ENCODE measurements at places on chromosomes 12 and 14.

- no peak for DNase-seq
Measured at GRCh38 chr14:34051966-34052657, 101.2 kb upstream of the EGLN3 start.

DNA sequence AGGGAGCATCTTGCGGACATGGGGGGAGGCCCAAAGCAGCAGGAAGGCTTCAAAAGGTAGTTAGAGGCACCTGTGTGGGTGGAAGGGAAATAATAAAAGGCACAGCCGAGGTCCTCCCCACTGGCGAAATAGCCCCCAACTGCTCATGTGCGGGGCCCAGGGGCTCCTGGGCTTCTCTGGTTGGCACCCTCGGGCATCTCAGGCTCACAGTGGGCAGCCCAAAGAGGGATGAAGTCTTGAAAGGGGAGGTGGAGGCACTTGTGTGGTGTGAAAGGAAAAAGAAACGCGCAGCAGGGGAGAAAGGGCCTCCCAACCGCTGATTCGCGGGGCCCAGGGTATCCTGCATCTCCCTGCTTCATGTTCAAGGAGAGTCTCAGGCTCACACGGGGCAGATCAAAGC, 579.4 kb downstream of the ALG10 start:
- no peak for DNase-seq

DNA sequence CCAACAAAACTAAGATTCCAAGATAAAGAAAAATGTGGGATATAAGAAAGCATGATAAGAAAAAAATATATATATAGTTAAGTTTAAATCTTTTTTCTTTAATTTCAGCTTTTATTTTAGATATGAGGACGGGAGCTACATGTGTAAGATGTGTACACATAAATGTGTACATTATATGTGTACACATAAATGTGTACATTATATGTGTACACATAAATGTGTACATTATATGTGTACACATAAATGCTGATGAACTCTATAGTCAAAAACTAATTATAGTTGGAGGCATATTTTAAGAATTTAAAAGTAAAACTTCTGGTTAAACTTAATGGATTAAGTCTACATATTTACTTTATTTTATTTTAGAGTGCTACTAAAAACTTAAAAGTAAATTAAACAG, 123.6 kb downstream of the BTG1 start:
- no peak for DNase-seq

- DNase-seq: no peak
Measured at GRCh38 chr12:17976202-17976601, 113.8 kb downstream of the RERGL start.

GRCh38 chr12:45051572-45052125, 750 bp upstream of the DBX2 start:
- no peak for DNase-seq

GRCh38 chr14:74297986-74298385, 4.7 kb downstream of the ABCD4 start:
- no peak for DNase-seq

DNA sequence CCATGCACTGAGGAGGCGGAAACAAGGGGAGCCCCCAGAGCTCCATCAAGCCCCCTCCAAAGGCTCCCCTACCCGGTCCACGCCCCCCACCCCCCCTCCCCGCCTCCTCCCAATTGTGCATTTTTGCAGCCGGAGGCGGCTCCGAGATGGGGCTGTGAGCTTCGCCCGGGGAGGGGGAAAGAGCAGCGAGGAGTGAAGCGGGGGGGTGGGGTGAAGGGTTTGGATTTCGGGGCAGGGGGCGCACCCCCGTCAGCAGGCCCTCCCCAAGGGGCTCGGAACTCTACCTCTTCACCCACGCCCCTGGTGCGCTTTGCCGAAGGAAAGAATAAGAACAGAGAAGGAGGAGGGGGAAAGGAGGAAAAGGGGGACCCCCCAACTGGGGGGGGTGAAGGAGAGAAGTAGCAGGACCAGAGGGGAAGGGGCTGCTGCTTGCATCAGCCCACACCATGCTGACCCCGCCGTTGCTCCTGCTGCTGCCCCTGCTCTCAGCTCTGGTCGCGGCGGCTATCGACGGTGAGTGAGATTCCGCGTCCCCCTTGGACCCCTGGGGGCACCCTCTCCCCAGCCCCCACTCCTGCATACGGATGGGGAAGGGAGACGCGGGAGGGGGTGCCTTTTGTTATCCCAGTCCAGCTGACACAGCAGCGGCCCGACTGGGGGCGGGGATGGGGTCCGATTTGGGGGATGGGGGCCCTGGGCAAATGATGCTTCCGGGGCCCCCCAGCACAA, 400 bp downstream of the LRP1 start:
- no peak for DNase-seq

DNA sequence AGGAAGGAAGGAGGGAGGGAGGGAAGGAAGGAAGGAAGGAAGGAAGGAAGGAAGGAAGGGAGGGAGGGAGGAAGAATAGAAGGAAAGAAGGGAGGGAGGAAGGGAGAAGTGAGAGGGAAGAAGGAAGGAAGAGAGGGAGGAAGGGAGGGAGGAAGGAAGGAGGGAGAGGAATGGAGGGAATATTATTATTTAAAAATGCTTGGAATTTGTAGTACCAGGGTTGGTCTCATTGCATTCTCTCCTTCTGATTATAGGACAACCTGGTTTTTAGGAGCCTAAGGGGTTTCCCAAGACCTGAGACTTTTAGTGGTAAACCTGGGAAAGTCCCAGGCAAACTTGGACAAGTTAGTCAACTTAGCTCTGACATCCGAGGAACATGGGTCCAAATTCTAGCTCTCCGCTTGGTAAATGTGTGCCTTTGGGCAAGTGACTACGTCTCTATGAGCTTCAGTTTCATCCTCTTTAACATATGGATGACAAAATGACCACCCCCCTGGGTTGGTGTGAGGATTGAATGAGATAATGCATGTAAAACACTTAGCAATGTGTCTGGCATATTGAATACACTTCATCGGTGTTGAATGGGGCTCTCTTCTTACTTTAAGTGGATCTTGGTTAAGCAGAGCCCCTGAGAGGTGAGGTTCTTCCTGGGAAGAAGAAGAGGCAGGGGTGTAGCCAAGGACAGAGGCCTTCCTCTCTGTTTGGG, 690.7 kb upstream of the TBX3 start:
- DNase-seq: no peak

DNA sequence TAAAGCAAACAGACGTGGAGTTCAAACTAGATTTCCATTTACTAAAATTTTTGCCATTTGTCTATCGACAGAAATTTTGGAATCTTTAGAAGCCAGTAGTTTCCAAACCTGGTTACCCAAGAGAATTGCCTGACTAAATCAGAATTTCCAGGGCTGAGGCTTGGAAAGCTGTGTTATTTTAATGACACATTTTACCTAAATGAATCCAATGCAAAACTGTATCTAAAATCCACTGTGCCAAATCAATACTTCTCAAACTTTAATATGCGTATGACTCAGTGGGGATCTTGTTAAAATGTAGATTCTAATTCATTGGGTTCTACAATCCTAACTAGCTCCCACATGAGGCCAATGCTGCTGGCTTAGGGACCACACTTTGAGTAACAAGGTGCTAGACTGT, 35.0 kb upstream of the TC2N start:
- no peak for DNase-seq

DNA sequence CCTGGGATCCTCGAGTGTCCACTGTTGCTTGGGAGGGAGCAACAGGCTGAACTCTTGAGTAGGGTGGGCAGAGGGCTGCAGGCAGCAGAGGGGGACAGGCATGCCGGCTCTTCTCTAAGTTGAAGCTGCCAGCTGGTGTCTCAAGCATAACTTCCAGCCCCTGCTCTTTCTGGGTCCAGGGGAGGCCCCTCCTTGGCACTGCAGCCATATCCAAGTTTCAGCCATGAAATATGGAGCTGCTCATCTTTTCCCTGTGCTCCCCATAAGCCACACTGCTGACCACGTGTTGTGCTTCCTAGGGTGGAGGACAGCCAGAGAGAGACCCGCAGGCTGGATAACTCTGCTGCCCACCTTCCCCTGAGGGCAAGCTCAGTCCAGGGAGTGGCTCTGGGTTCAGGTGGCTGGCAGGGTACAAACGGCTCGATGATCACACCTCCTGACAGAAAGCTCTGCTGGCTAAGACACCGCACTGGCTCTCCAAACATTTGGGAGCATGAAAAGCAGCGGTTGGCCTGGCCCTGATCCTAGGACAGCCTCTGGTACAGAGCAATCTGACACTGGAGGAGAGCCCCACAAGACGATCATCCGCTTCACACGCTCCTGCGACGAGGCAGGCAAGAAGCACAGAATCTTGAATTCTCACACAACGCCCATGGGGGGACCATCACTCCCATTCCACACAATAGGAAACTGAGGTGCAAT, 79.6 kb downstream of the PITPNM2 start:
- DNase-seq: no peak

DNA sequence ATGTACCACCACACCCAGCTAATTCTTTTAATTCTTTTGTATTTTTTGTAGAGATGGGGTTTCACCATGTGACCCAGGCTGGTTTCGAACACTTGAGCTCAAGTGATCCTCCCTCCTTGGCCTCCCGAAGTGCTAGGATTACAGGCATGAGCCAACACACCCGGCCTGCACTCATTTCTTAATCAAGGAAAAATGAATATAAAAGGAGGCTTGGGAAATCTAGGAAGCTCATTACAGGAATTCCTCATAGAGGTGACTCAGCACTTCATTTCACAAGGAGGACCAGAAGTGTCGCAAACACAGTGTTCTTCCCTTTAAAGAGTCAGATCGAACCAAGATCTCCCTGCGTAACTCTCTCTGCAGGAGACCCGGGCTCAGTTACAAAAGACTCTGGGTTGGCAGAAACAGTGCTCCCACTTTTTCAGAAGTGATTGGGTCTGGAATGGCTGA, 30.3 kb downstream of the NFKBIA start:
- peak; percentile 71 for DNase-seq

DNA sequence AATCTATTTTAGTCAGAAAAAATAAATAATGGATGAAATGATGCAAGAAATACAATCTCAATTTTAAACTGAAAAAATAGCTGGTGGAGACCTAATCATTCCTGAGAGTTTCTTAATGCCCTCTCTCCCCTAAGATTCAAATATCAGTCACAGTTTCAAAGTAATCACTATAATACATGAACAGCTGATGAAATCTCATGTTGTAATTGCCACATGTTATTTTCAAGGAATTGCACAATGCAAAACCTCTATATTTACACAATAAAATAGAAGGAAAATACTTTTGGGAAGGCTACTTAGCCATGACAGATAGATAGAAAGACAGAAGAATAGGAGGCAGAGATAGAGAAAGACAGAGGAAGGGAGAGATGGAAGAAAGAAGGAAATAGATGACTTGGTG, 18.2 kb downstream of the IFNG-AS1 start:
- no peak for DNase-seq

GRCh38 chr12:98420461-98420860, 94.9 kb upstream of the TMPO start:
- no peak for DNase-seq

DNA sequence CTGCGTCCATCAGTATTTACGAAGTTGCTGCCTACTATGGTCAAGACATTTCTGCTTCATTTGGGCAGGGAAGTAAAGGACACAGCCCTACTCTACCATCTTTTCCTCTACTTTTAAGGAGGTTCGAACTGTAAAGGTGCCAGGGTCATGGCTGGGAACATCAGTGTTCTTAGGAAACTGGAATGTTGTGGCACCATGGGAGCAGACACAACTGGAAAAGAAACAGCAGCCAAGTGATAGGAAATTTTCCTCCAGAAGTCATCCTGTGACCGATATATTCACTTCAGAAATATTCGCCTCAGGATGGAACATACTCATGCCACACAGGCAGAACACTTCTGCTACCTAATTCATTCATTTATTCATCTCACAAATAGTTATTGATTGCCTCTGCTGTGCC, 104.4 kb downstream of the ETV6 start:
- no peak for DNase-seq

DNA sequence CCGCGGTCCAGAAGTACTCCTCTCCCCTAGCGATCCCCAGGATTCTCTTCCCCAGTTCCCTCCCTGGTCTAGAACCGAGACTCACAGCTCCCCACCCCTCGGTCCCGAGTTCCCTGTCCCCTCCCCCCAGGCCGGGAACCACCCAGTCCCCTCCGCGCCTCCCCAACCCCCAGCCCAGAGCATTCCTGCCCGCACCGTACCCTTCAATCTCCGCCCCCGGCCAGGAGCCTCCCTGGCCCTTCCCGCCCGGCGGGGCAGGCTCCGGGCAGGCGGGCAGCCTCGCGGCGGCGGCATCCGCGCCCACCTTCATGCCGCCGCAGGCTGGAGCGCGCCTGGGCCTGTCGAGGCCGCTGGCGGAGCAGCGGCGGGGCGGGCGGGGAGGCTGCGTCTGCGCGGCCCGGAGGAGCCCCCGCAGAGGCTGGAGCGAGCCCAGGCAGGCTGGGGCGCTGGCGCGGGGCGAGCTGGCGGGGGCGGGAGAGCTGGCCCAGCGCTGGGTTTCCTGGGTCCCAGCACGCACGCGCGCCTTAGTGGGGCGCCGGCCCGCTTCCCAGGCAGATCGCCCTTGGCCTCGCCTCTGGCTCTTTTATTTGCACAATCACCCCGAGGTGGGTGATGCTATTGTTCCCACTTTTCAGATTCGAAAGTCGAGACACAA, 22.2 kb upstream of the GPR132 start:
- no peak for DNase-seq

DNA sequence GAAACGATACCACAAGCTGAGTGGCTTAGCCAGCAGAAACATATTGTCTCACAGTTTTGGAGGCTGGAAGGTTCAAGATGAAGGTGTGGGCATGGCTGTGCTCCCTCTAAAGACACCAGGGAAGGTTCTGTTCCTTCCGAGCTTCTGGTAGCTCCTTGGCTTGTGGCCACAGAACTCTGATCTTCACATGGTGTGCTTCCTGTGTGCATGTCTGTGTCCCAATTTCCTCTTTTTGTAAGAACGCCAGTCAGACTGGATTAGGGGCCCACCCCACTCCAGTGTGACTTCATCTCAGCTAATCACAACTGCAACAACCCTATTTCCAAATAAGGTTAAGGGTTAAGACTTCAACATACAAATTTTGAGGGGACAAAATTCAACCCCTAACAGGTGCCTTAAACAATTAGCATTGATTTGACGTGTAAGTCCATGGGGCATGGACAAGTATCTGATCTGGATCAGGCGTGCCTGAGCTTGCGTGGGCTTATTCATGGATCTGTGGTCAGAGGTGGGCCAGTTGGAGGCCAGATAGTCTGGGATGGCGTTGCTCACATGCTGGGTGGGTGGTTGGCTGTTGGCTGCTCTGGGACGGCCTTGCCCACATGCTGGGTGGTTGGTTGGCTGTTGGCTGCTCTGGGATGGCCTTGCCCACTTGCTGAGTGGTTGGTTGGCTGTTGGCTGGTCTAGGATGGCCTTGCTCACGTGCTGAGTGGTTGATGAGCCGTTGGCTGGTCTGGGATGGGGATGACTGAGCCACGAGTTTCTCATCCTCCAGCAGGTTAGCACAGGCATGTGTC, 88.5 kb downstream of the LGMN start:
- no peak for DNase-seq

All from brain pericyte (primary cell).